ENCODE measurements at places on chromosomes 11 and 22.

GRCh38 chr11:57155400-57155799 lies 26.4 kb upstream of the LRRC55 start:
- no peak for DNase-seq

DNA sequence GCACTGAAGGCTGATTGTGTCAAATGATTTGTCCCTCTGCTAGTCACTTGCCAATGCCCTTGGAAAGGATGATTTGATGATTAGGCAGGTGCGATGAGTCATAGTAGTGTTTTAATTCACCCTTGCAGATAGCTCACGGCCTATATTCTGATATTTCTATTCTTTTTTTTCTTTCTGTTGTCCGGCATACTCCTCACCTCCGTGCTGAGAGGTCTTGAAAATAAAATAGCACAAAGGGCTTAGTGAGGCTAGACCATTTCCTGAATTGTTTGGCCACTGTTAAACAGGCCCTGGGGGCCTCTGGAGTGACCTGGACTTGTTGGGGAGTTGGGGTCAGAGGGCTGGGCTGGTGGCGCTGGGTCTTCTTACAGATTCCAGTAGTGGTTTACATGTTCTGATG lies 99.8 kb downstream of the ZBTB16 start:
- DNase-seq, result no peak

GRCh38 chr22:44304354-44304753 lies 8.4 kb downstream of the SHISAL1 start:
- peak; percentile 41 for DNase-seq

GRCh38 chr11:44255406-44256071 lies 54.4 kb downstream of the ALX4 start:
- DNase-seq, result no peak

DNA sequence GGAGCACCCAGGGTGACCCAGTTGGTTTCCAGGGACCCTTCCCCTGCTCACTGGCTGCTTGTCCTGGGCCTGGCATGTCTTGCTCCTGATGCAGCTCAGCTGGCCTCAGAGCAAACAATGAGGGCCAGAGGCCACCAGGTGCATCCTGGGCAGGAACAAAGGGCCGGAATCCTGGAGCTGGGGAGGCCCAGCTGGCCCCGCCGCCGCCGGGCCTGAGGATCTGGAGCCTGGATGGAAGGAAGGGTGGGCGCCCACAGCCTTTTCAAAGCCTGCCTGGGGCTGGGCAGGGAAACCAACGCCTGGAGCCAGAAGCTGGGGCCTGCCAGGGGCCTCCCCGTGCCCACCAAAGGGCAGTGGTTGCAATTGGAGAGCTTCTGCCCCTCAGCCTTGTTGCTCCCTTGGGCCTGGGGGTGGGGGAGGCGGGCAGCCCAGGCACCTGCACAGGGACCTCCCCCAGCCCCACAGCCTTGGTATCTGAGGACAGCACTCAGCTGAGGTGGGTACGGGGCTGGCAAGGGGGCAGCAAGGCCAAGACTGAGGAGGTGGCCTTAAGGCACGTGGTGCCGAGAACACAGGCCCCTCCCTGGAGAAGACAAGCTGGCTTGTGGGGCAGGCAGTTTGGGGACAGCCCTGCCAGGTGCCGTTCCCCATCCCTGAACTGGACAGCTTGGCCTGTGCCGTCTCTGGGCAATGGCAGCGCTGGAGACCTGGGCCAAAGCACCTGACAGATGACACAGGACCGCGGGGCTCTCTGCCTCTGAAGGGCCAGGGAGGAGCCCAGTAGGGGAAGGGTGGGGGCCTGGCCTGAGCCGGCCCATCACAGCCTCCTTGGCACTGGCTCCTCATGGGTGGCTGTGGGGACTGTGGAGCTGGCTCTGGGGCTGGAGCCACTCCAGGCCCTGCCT lies 7.1 kb upstream of the ADORA2A start:
- DNase-seq, result no peak

DNA sequence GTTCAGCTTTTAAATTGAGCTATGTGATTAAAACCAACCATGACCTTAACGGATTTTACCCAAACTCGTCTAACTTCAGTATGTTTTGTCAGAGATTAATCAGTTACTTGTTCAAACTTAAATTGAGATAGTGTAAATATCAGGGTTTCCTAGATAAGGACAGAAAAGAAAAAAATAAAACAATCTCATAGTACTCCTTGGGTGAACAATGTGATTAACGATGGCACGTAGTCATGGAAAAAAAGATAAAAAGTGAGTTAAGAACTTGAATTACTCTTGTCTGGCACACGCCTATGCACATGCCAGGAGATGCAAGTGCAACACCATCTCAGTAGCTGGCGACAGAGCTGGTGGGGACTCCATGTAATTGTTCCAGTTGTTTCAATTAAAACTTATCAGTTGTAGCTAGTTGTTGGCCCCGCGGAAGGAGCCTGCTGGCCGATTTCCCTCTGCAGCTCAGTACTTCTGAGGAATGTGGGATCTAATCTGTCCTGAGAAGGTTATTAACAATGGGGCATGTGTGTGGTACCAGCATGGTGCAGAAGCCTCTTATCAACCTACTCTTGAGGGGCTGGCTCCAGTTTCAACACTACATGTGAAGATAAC lies 3.0 kb downstream of the RASSF10 start:
- no peak for DNase-seq

- no peak for DNase-seq
Observed at GRCh38 chr22:27882507-27883290, 36.4 kb downstream of the PITPNB start.

DNA sequence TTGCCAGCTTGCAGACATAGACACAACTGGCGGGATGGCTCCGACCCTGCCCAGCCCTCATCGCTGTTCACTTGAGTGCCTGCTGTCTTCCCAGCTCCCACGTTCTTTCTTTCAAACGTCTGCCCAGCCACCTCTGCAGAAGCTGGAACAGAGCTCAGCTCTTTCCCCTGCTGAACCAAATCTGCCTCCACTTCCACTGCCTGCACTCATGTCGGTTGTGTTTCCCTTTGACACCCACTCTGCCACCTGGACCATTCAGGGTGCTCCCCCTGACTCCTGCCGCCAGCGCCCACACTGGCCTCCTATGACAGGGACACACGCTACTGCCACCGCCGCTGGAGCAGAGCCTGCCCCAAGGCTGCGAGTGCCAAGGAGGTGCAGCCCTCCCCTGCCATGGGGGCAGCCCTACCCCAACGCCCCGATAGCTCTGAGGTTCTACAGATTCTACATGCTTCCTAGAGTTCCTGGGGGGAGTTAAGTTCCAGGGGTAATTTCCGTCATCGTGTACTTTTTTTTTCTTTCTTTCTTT lies 37.9 kb downstream of the TST start:
- DNase-seq, result no peak

DNA sequence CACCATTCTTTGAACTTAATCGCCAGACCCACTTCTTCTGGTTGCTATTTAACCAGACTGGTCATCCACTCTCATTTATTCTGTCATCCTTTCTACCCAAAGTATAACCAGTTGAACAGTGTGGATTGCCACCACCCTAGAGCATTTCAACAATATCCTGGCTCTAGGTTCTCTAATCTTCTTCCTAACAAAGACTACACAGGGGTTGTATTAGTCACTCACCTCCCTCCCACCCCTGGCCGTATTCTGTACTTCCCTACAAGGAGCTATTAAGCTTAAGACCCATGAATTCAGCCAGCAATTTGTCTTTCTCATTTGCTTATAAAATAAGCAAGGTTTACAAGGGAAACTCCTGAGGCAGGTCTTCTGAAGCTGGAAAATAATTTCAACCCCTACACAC lies 46.9 kb upstream of the CEP126 start:
- DNase-seq, result peak; percentile 51

DNA sequence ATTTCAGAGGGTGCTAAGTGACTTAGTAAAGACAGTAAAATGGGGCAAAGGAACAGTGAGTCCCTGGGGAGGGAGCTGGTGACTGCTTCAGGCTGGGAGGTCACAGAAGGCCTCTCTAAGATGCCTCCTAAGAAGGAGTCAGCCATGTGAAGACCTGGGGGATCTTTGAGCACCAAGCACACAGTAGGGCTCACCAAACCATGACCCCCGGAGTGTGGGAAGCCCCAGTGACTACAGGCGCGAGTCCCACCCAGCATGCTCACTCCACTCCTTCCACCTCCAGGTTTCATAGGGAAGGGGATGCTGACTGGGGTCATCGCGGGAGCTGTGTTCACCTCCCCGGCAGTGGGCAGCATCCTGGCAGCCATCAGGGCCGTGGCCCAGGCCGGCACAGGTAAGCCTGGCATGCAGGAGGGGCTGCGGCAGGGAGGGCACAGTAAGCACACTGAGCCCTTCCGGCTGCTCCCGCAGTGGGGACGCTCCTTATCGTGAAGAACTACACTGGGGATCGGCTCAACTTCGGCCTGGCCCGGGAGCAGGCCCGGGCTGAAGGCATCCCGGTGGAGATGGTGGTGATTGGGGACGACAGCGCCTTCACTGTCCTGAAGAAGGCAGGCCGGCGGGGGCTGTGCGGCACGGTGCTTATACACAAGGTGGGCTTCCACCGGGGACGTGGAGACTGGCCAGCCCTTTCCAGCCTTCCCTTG lies 5.9 kb downstream of the TKFC start:
- DNase-seq, result no peak

DNA sequence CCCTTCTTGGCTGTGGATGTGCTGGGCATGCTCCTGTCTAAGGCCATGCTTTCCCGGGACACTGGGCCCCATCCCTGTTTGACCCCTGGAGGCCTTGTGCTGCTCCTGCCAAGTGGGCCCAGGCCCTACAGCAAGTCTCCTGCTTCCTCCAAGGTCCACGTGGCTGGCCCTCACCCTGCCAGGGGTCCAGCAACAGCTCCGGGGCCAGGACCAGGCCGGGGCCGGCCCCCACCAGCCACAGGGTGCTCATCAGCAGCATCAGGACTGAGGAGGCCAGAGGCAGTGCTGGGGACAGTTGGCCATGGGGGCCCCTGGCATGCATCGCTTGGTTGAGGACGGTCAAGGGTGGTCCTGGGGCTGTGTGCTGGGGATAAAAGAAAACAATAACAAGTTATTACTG lies 2.5 kb downstream of the RHBDD3 start:
- DNase-seq, result no peak

DNA sequence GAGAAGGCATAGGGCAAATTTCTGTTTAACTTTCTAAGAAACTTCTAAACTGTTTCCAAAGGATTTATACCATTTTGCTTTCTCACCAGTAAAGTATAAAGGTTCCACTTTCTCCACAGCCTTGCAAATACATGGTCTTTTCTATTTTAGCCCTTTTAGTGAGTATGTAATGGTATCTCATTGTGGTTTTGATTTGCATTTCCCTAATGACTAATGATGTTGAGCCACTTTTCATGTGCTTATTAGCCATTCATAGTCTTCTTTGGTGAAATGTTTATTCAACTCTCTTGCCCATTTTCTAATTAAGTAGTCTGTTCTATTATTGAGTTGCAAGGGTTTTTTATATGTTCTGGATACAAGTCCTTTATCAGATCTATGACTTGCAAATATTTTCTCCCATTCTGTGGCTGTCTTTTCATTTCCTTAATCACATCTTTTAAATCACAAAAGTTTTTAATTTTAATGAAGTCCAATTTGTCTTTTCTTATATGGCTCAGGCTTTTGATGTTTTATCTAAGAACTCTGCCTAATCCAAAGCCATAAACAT lies 83.8 kb upstream of the KCNQ1OT1 start:
- no peak for DNase-seq

GRCh38 chr22:37374571-37374970 lies 52.7 kb downstream of the ELFN2 start:
- DNase-seq, result no peak

- no peak for DNase-seq
Observed at GRCh38 chr11:69374110-69374945, 80.4 kb downstream of the MYEOV start.

- no peak for DNase-seq
Observed at GRCh38 chr11:7606496-7606895, 66.8 kb downstream of the CYB5R2 start.

GRCh38 chr11:128891913-128892398 lies 800 bp downstream of the KCNJ5 start:
- DNase-seq, result no peak

DNA sequence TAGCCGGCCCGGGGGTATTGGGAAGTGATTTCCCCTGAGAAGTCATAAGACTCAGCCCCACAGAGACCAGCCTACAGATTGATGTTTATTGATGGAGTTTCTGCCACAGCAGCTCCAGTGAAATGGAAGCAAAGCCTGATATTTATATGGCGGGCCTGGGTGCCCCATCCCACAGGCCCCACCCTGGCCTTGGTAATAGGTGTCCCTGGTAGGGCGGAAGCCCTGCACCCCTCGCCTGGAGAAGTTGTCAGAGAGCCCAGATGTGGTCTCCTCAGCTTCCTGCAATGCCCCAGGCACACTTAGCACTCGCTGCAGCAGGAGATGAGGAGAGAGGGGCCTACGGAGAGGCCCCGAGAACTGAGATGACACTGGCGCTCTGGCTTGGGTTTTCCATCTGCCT lies 107.4 kb downstream of the MORC2 start:
- no peak for DNase-seq

- peak; percentile 46 for DNase-seq
Observed at GRCh38 chr11:116563028-116563711, 209.6 kb downstream of the BUD13 start.

- no peak for DNase-seq
Observed at GRCh38 chr22:42813501-42813900, 43.6 kb downstream of the ARFGAP3 start.

DNA sequence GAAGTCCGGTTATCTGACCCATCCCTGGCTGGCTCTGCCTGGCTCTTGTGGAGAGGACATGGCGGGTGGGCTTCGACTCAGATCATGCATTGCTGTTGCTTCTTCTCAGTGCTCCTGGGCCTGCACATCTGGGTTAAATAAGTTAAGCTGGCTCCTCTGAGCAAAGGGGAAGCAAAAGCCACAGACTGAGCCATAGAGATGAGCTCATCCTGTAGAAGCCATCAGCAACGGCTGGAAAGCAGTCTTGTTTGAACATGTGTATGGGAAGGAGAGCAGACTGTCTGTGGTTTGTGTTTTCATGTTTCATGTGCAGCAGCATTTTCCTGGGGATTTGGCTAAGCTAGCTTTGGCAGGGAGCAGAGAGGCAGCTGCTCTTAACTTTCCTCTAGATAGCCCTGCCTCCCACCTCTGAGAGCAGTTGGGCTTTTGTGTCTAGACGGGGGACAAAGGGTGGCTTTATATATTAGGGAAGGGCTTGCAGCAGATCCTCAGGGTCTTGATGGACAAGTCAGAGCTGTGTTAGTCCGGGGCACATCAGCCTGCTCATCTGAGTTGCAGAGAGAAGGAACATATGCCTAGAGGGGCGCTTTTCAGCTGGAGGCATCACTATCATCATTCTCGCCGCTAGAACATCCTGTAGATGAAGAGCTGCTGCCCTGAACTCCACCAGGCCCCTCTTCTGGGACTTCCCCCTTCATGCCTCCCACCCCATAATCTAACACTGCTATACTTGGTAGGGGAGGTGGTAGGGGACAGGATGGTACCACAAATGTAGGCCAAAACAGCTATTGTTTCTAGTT lies 14.9 kb downstream of the DCPS start:
- DNase-seq, result peak; percentile 93

- peak; percentile 69 for DNase-seq
Observed at GRCh38 chr11:819943-820649, 1.4 kb downstream of the PNPLA2 start.

GRCh38 chr11:132531921-132532320 lies 1000.4 kb downstream of the OPCML start:
- DNase-seq, result peak; percentile 56

- DNase-seq, result peak; percentile 33
Observed at GRCh38 chr11:123519055-123519796, 89.2 kb downstream of the GRAMD1B start.
